ENCODE measurements at places on chromosomes 16 and 17. TPM values are rescaled to one million over a fixed set of nuclear protein-coding genes. Genes with fewer than 3 reads are reported as not detected.

SLC16A13 gene
- total RNA-seq, result 0.86 TPM

CRISPLD2 gene
- total RNA-seq, result 65.7 TPM

HSD3B7 gene
- 24.5 TPM for total RNA-seq

GRIN2C gene
- total RNA-seq, result not detected

MARVELD3 gene
- total RNA-seq, result not detected

CDYL2 gene
- 5.8 TPM for total RNA-seq

SLC22A31 gene
- total RNA-seq, result 0.58 TPM

ST6GALNAC1 gene
- total RNA-seq, result not detected
